HCT116 (cell line): ENCODE measurements at places on chromosomes 12 and 14. TPM values are rescaled to one million over a fixed set of nuclear protein-coding genes. Genes with fewer than 3 reads are reported as not detected.

Gene KCNMB4
- 5.0 TPM for total RNA-seq

GRCh38 chr12:131139363-131140068 is 185.8 kb downstream of the ADGRD1 start:
- no peaks in the 10 kb centered on the region for H3K4me1 ChIP-seq
- no peak overlapping the region for H3K27ac ChIP-seq
- no peak for DNase-seq
- H3K36me3 ChIP-seq: no peaks in the 10 kb centered on the region
- H3K4me3 ChIP-seq: no peak overlapping the region

Gene GALNT6
- 16.4 TPM for total RNA-seq

DNA sequence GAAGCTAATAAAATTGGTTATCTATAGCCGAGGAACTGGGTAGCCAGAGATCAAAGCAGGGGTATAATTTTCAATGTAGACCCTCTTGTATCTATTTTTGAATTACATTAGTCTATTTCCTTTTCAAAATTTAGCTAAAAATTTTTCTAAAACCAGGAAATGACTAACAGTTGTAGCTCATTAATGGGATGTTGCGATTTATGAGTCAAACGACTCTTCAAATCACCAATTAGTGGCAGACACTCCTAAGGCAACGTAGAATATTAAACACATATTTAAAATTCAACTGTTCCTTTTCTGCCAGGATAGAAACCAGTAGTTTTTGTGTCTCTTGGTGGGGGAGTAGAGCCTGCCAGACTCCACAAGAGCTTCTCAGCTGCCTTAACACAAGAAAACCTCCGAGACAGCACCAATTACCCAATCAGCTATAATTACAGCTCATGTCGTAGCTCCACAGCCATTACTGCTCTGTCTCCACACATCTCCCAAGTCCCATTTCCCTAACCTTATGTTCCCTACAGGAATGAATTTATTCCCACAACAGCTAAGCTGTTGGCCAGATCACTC is 26.9 kb downstream of the GCN1 start:
- no peak for DNase-seq
- no peaks in the 10 kb centered on the region for H3K27me3 ChIP-seq
- H3K36me3 ChIP-seq: peaks cover 64% of the 10 kb centered on the region
- no peak overlapping the region for H3K27ac ChIP-seq
- no peak overlapping the region for H3K4me3 ChIP-seq

DNA sequence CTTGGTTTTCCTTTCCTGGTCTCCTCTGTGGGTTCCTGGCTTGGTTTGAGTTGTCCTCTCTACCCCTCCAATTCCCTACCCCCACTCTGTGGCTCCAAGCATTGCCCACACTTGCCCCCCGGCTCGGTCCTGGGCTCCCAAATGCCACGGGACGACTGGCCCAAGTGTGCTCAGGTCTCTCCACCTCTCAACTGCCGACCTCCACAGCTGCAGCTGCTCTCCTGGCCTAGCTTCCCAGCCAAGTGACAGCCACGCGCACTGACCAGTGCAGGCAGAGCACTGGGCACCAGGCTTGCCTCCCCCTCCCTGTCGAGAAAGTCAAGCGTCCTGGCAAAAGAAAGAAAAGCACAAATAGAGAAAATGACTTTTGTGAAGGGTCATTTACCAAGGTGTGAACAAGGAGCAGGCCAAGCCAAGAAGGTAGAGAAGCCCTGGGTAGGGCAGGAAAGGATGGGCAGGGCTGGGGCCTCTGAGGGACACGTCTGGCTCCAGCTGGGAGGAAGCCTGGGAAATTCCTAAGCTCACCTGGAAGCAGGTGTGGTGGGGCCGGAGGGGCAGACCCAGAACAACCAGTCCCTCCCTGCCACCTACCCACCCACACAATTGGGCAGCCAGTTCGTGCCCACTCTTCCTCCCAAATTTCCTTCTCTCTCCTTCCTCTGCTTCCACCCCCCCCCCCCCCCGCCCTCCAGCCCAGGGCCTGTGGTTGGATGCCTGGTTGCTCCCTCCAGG is 1.8 kb upstream of the CEP170B start:
- peak overlapping the region; percentile 79 for H3K4me3 ChIP-seq
- H3K36me3 ChIP-seq: peaks cover 12% of the 10 kb centered on the region; the same call in 1 of the 2 replicates
- peaks cover 23% of the 10 kb centered on the region for H3K4me1 ChIP-seq
- H3K27me3 ChIP-seq: no peaks in the 10 kb centered on the region
- no peak for DNase-seq
